Ovary (tissue), 10 donors: ENCODE measurements at places on chromosomes 5 and 9. TPM values are rescaled to one million over a fixed set of nuclear protein-coding genes. Genes with fewer than 3 reads are reported as not detected.

WDR70 gene
- 34.3 TPM for total RNA-seq

RASGRF2 gene
- total RNA-seq = 44.8 TPM

EFNA5 gene
- total RNA-seq = 7.7 TPM

PCDHA9 gene
- 0.34 TPM for total RNA-seq

C8G gene
- not detected for total RNA-seq

PCDHGA1 gene
- 1.0 TPM for total RNA-seq

TMEM174 gene
- not detected for total RNA-seq

ZCCHC10 gene
- 14.9 TPM for total RNA-seq

GDA gene
- 0.20 TPM for total RNA-seq

C9 gene
- total RNA-seq = not detected

DNA sequence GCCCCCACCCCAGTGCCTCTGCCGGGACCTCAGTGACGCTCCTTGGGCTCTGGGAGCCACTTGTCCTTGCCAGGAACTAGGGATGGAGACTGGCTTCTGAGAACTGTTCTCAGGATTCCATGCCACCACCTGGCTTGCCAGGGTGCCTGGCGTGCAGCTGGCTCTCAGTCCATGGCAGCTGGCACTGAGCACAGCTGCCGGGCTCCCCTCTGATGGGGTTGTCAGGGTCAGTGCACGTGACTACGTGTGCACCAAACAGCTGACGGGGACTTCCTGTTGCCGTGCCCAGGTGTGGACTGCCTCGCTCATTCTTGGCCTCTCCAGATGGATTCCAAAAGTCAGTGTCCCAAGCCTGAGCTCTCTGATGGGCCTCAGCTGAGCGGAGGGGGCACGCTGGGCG, 9.4 kb downstream of the KCNT1 start:
- DNase-seq = no peak

GRCh38 chr5:141657937-141658545, 6.8 kb upstream of the FCHSD1 start:
- DNase-seq = no peak

DNA sequence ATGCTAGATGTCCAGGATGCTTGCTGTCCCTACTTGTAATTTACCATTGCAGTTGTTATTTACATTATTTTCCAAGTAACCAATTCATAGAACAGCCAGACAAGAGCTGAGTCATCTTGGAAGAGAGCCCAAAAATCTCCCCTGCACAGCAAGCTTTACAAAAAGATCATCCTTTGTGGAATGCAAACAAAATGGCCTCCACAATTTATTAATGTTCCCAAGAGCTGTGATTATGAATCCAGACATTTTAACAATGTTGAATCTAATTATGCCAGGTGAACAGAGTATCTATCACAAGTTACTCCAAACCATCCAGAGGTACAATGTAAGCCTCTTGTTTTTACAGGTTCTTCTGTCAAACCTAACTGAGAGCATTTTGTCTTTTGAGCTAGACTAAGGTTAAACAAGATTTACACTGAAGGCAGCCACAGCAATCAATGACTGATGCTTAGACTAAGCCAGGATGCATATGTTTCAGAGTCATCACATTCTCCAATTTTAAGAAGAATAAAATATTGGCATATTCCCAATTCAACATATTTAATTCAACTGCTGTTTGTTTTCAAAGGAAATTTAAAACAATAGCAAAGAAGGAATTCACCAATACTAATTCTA, 95.3 kb upstream of the SLC12A2 start:
- DNase-seq = no peak

DNA sequence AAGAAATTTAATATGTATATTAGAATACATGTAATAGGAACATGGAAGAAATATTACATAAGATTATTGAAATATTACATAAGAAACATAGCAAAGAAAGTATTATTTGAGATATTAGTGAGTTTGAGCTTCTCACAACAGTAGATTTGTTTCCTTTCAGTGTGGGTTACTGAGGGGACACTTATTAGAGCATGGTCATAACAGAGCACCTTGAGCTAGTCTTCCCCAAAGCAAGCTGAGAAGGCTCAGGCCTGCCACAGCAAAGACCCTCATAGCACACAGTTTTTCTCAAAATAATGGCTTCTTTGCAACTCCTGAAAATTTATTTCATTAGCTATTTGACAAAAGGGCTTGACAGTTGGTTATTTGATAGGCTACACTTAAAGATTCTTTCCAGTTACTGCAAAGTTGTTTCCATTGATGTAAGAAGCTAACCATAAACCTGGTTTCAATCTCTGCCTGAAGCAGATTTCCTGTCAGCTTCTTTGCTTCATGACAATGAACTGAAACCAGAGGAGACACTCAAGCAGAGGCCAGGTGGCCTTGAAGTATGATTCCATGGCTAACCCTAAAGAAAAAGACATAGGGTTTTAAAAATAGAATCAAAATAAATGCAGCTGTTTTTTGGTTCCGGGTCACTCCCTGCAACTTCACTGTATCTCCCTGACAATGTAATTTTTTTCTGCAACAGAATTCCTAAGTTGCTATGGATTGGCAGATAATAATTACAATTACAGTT, 68.6 kb downstream of the ERMP1 start:
- no peak for DNase-seq

GRCh38 chr5:64514612-64515011, 8.8 kb downstream of the RGS7BP start:
- DNase-seq = no peak

DNA sequence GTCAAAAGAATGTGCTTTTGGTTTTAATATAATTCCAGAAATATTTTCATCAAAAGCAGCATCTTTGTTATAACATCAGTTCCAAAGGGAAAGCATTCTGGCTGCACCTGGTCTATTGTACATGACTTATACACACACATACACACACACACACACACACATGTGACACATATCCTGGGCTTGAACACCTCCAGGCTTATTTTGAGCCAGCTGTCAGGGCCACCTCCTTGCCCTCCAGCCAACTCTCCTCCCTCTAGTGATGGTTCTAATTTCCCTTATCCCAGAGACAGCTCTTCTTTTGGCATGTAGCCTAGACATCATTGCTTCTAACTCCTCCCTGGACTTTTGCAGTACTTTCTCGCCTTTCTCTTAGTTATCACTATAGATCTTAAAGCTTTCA, 115.0 kb downstream of the PIK3R1 start:
- no peak for DNase-seq

- DNase-seq = no peak
Observed at GRCh38 chr5:103532086-103532734, 30.4 kb downstream of the NUDT12 start.

- DNase-seq = no peak
Observed at GRCh38 chr5:136143312-136143711, 10.7 kb downstream of the SMAD5 start.

DNA sequence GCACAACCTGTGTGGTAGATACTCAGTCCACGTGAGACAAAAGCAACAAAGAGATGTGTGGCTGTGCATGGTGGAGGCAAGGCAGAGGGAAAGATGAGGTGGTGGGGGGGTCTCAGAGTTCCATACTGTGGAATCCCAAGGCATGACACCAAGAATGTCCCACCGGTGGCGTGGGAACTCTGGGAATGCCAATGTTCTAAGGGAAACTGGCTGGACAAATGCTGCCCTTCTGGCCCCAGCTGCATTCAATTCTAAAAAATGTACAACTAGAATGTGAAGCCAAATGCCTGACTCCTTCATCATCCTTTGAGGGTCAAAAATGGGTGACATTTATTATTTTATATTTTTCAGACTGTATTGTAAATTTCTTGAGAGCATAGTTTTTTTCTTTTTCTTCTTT, 58.2 kb upstream of the EQTN start:
- DNase-seq = no peak

DNA sequence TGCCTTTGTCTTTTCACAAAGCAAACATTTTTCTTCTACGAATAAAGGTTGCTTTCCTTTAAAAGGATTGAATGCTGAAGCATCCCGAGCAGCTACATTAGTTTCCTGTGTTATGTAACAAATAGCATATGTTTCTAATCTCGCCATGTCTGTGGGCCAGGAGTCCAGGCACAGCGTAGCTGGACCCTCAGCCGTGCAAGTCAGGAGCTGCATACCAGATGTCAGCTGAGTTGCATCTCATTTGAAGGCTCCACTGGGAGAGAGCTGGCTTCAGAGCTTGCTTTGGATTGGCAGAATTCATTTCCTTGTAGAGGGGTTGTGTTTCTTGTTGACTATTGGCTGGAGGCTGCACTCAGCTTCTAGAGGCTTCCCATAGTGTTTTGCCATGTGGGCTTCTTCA, 16.0 kb upstream of the GOLPH3 start:
- DNase-seq = no peak

GRCh38 chr9:85225180-85225579, 516.6 kb downstream of the AGTPBP1 start:
- no peak for DNase-seq

- DNase-seq = no peak
Observed at GRCh38 chr9:27337833-27338526, 41.0 kb upstream of the EQTN start.

DNA sequence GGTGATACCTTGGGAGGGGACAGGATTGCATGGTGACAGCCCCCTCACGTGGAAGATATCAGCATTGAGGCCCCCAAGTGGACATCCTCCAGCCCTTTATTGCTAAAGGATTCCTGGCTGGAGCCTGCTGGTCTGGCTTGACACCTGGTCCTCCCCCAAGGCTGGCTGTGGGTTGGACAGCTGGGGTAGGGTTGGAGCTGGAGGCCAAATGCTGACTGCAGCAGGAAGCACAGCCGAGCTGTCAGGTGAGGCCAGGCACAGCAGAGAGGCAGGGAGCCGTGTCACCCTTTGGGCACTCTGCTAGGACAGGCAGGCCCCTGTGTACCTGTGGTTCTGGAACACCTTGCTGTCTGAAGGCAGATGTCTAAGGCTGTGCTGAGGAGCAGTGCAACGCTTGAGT, 2.2 kb downstream of the CACFD1 start:
- DNase-seq = no peak

DNA sequence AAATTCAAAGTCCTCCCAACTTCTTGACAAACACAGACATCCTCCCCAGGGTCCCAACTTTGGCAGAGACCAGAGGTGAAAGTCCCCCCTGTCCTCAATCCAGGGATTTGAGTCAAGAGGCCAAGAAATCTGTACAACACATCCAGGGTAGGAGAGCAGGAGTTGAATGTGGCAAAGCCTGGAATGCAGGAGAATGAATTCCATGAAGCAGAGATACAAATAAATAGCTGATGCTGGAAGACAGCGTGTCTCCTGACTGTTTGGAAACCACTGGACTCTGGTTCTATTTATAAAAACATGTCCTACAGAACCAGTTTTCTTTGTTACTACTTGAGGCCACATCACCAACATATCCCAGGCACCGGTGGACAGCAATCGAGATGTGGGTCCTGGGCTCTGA, 43.7 kb upstream of the SLIT3 start:
- DNase-seq = no peak

DNA sequence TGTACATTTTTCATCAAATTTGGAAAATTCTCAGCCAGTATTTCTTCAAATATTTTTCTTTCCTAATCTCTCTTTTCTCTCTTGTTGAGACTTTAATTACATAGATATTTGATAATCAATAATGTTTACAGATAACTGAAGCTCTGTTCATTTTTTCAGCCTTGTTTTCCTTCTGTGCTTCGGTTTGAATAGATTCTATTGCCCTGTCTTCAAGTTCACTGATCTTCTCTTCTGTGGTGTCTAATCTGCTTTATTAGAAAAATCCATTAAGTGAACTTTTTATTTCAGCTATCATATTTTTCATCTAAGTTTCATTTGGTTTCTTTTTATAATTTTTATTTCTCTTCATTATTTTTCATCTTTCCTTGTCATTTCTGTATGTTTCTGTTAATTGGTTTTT, 54.1 kb downstream of the AMBP start:
- DNase-seq = no peak

GRCh38 chr9:23829580-23830475, 3.8 kb upstream of the ELAVL2 start:
- DNase-seq = no peak

- no peak for DNase-seq
Observed at GRCh38 chr9:34987160-34987901, 2.2 kb upstream of the DNAJB5 start.

GRCh38 chr5:142421228-142421617, 96.4 kb upstream of the SPRY4 start:
- no peak for DNase-seq

DNA sequence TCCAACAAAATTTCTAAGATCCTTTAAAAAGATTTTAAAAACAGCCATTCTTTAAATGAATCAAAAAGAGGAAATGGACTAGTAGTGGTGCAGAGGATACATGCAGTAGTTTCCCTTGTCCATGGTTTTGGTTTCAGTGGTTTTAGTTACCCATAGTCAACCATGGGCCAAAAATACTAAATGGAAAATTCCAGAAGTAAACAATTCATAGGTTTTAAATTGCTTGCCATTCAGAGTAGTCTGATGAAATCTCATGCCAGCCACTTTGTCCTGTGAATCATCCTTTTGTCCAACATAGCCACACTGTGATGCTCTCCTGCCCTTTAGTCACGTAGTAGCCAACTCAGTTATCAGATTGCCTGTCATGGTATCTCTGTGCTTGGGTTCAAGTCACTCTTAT, 286.1 kb downstream of the ANXA1 start:
- no peak for DNase-seq

GRCh38 chr9:81819155-81819554, 109.1 kb upstream of the SPATA31D4 start:
- no peak for DNase-seq

GRCh38 chr9:5646116-5646515, 17.2 kb downstream of the RIC1 start:
- DNase-seq = no peak

- no peak for DNase-seq
Observed at GRCh38 chr5:101728933-101729332, 567.2 kb downstream of the SLCO4C1 start.

DNA sequence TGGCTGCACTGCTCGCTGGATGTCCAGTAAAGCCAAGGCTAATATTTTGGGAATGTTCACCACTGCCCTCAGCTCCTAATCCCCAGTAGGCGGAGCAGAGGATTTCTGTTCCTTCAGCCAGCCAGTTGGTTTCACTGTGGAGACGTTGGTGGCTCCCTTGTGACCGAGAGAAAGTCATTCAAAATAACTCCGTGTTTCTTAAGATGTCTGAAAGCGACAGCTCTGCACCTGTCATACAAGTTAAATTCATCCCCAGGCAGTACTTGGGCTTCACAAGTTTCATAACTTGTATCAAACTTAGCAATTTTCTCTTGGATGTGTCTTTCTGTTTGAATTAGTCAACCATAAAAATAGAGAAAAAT, 382 bp upstream of the CDKN2B start:
- DNase-seq = no peak

GRCh38 chr5:150486402-150487198, 21.3 kb upstream of the NDST1 start:
- peak; percentile 68 for DNase-seq

GRCh38 chr9:93467462-93467861, 14.1 kb upstream of the FAM120AOS start:
- DNase-seq = no peak

- no peak for DNase-seq
Observed at GRCh38 chr9:22700171-22700570, 253.5 kb downstream of the DMRTA1 start.

DNA sequence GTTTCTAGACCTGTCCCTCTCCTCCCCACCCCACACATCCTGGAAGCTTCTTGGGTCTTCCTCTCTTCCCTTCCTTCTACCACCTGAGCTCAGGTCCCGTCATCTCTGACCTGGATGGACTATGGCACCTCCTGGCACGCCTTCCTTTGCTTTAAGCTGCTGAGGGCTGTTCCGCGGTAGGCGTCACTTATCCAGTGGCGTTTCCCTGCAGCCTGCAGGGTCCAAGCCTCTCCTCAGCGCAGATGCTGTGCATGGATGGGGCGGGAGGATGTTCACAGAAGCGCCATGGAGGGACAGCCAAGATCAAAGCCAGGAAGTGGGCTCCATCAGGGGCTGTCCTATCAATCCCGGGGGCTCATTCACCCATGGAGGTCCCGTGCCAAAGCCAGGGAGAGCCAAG, 23.8 kb upstream of the CNOT6 start:
- DNase-seq = no peak
